ENCODE measurements at places on chromosomes 7 and 10. TPM values are rescaled to one million over a fixed set of nuclear protein-coding genes. Genes with fewer than 3 reads are reported as not detected.

Gene HOXA1
- 0.52 TPM for total RNA-seq

Gene CNPY1
- total RNA-seq: not detected

Gene SOSTDC1
- total RNA-seq: not detected

Gene MICALL2
- 27.1 TPM for total RNA-seq

Gene TMEM184A
- total RNA-seq: 0.03 TPM

Gene DPYSL4
- 52.0 TPM for total RNA-seq

Gene ADAMTS14
- 2.5 TPM for total RNA-seq

Gene MACROH2A2
- 4.6 TPM for total RNA-seq

Gene PFKFB3
- total RNA-seq: 151 TPM

Gene SAMD9
- 11.8 TPM for total RNA-seq

Gene BLNK
- total RNA-seq: not detected
